Activated CD8-positive, alpha-beta memory T cell treated with anti-CD3 and anti-CD28 coated beads for 4 hours (primary cell): ENCODE measurements at places on chromosomes 1 and 21.

DNA sequence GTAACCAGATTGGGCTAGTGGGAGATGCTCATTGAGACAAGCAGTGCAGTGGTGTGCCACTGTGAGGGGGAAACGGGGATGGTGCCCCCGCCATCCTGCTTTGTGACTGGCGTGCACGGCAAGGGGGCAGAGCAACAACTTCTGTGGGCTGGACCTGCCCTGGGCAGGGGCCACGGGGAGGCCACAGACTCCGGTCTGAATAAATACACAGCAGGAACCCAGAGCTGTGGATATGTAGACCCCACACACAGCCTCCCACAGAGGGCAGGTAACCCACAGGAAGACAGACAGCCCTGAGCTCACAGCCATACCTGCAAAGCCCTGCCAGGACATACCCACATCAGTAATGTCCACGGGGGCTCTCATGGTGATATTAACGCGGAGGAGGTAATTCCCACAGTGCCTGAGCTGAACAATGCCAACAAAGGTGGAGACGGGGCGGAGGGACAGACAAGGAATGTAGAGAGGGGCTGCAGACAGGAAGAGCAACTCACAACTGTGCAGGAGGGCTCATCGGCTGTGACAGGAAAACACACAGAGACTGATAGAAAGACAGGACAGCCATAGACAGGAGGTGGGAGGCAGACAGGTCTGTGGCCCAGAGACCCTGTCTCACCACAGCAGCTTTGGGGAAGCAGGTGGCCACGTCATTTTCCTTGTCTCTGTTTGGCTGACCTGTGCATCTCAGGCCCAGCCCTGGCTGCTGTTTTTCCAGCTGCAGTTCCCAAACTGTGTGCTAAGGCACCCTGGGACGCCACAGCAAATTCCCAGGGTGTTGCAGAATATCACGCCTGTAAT is 4.9 kb upstream of the WNT3A start:
- no peak for DNase-seq

DNA sequence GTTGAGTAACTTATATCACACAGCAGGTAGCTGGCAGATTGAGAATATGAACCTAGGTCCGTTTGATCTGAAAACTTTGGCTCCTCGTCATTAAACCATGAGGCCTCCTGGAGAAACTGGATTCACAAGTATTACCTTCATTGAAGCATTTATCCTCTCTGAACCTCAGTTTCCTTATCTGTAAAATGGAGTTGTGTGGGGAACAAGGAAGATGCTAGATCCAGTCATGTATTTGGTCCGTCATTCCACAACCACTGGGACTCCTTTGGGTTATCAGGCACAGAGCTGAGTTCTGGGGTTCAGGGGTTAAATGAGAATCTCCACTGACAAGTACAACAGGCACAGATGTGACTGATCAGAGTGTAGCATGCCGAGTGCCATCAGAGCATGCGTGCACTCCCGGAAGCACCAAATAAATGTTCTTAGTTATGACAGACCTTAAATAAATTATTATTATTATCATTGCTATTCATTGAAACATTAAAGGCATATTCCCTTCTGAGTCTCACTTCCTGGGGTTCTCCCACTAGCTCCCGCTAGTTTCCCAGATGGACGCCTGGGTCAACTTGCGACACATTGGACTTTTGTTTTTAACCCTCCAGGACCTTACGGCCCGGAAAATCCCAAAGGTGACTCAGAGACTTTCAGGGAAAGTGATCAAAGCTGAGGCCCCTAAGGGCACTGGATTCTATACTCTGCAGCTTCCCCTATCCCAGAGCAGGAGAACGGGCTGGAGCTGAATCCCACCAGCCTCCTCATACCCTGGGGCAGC is 130.6 kb downstream of the PLPP3 start:
- DNase-seq, result no peak

DNA sequence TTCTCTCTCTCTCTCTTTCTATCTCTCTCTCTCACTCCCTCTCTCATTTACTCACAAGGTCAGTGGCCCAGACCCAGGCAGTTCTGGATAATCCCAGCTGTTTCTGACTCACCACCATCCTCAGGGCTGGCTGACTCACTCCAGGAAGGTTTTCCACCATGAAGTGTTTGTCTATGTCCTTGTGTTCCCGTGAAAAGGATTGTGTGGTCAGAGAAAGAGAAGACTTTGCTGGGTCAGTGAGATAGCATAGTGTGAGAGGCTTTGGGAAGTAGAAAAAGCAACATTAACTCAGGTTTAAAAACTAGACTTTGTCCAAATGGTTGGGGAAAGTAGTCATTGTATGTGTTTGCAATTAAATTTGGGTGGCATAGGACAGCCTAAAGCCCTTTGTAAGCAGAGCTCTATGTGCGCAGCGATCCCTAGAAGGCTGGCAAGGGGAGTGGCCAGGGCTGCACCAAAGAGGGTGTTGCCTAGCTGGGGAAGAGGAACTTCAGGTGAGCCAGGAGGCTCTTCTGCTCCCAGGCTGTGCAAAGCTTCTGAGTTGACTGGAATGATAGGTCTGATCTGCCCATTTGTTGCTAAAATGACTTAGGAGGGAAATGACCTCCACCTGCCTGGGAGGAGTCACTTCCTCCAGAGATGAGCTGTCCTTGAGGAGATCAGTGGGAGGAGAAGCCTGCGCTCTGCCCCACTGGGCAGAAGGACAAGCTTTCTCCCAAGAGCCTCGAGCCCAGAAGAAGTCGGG is 4.9 kb upstream of the CAPN2 start:
- DNase-seq, result no peak

DNA sequence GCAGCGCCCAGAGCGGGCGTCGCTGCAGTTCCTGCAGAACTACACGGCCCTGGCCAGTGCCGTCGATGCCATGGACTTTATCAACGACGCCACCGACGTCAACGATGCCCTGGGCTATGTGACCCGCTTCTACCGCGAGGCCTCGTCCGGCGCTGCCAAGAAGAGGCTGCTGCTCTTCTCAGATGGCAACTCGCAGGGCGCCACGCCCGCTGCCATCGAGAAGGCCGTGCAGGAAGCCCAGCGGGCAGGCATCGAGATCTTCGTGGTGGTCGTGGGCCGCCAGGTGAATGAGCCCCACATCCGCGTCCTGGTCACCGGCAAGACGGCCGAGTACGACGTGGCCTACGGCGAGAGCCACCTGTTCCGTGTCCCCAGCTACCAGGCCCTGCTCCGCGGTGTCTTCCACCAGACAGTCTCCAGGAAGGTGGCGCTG is 22.0 kb downstream of the COL6A1 start:
- no peak for DNase-seq

- no peak for DNase-seq
Observed at GRCh38 chr1:32241001-32241763, 5.8 kb upstream of the FAM167B start.

- DNase-seq, result no peak
Observed at GRCh38 chr1:154990276-154990675, 3.1 kb upstream of the LENEP start.

DNA sequence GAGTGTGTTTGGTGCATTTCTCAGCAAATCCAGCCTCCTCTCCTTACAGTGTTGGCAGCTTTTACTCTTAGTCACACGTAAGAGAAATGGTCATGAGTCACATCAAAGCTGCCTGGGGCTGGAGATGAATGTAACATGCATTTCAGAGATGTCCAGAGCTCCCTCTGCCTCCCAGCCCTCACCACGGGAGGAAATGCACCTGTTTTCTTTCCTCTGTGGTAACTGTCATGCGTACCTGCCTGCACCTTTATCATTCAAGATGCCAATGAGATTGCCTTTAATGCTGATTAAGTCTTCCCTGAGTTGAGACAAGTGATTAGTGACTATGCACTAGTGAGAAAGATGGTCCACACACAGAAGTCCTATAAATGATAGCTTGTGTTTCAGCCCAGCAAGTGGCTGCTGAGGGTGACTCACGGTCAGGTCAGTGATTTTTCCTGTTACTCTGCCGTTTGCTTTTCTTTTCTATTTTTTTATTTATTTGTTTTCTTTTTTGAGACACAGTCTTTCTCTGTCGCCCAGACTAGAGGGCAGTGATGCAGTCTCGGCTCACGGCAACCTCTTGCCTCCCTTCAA is 277.3 kb upstream of the FMN2 start:
- no peak for DNase-seq

GRCh38 chr1:44661781-44662682 is 12.2 kb downstream of the TMEM53 start:
- no peak for DNase-seq
